Activated T-helper 2 cell treated with anti-CD3 and anti-CD28 coated beads, Interferon-gamma antibody, Interleukin-2, Interleukin-4, amounts not matched to agents 10 μg/mL and 5 μg/mL and 100 μg/mL, durations not matched to agents 14 hours and 24 hours and 36 hours (primary cell): ENCODE measurements at places on chromosomes 7 and 10. TPM values are rescaled to one million over a fixed set of nuclear protein-coding genes. Genes with fewer than 3 reads are reported as not detected.

- no peak for DNase-seq
- H3K27me3 ChIP-seq: no peaks in the 10 kb centered on the region
- no peak overlapping the region for H3K27ac ChIP-seq
- H3K4me3 ChIP-seq: no peak overlapping the region
- H3K4me1 ChIP-seq: no peaks in the 10 kb centered on the region
Observed at GRCh38 chr10:64277536-64277935, 756.3 kb downstream of the REEP3 start.

DNA sequence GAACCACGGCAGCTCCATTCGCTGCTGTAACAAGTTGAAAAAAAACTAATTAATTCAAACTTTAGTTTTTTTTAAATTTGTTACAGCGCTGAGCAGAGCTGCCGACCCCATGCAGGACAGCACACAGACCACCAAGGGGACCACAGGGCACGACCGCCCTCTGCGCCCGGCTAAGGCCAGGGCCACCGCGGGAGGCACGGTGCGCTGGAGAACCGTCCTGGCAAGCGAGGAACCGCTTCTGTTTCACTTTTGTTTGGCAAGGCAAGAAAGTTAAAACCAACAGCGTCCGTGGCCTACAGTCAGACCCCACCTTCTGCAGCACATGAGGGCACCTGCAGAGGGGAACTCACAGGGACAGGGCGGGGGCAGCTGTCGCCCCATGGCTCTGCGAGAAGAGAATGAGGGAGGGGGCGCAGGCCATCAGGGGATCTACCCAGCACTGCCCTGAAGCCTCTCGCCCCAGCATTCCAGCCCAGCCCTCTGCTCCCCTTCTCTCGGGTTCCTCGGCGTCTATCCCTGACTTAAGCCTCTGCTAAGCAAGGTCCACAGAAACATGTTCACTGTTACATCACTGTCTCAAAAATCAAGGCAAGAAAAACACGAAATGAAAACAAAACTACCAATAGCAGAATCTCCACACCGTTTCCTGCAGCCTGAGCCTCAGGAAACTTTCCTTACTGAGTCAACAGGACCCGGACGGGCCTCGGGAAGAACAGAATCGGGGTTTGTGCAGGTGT is 204.4 kb downstream of the DIP2C start:
- H3K27ac ChIP-seq: peak overlapping the region; percentile 84
- peak overlapping the region; percentile 82 for H3K4me3 ChIP-seq
- no peaks in the 10 kb centered on the region for H3K27me3 ChIP-seq
- peak; percentile 17 for DNase-seq

- H3K27me3 ChIP-seq: no peaks in the 10 kb centered on the region
- no peak overlapping the region for H3K4me3 ChIP-seq
- DNase-seq: no peak
- H3K36me3 ChIP-seq: peaks cover 9% of the 10 kb centered on the region
- H3K4me1 ChIP-seq: no peaks in the 10 kb centered on the region
Observed at GRCh38 chr7:66474441-66474840, 154.2 kb upstream of the KCTD7 start.

- H3K4me1 ChIP-seq: no peaks in the 10 kb centered on the region
- H3K27me3 ChIP-seq: no peaks in the 10 kb centered on the region
- no peak overlapping the region for H3K4me3 ChIP-seq
- no peak for DNase-seq
Observed at GRCh38 chr7:103967401-103967800, 22.1 kb downstream of the RELN start.

DNA sequence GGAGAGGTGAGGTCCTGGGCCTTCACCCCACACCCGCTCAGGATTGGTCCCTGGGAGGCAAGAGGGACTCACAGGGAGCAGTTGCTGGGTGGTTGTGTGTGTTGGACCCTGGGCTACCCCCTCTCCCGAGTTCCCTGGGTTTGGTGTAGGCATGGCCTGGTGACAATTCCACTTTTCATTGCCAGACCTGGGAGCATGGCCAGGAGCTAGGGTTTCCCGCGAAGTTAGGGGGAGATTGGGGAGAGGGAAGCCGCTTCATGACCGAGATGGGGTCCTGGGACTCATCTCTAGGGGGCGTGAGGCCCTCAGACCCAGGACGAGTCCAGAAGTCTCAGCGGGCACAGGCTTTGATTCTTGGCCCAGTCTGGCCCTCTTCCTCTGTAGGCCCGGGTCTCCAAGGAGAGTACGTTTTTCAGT is 606 bp downstream of the PALD1 start:
- H3K27me3 ChIP-seq: peaks cover 46% of the 10 kb centered on the region
- no peaks in the 10 kb centered on the region for H3K36me3 ChIP-seq
- H3K4me3 ChIP-seq: peak overlapping the region; percentile 61
- no peak for DNase-seq
- no peak overlapping the region for H3K27ac ChIP-seq
- H3K4me1 ChIP-seq: peaks cover 33% of the 10 kb centered on the region

DNA sequence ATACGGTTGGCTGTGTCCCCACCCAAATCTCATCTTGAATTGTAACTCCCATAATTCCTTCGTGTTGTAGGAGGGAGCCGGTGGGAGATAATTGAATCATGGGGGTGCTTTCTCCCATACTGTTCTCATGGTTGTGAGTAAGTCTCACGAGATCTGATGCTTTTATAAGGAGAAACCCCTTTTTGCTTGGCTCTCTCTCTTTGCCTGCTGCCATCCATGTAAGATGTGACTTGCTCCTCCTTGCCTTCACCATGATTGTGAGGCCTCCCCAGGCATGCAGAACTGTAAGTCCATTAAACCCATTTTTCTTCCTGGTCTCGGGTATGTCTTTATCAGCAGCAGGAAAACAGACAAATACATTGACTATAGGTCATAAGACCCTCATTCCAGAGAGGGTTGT is 15.9 kb upstream of the ST8SIA6 start:
- H3K4me1 ChIP-seq: peaks cover 5% of the 10 kb centered on the region
- H3K36me3 ChIP-seq: no peaks in the 10 kb centered on the region
- peaks cover 27% of the 10 kb centered on the region for H3K27me3 ChIP-seq
- no peak overlapping the region for H3K4me3 ChIP-seq

DNA sequence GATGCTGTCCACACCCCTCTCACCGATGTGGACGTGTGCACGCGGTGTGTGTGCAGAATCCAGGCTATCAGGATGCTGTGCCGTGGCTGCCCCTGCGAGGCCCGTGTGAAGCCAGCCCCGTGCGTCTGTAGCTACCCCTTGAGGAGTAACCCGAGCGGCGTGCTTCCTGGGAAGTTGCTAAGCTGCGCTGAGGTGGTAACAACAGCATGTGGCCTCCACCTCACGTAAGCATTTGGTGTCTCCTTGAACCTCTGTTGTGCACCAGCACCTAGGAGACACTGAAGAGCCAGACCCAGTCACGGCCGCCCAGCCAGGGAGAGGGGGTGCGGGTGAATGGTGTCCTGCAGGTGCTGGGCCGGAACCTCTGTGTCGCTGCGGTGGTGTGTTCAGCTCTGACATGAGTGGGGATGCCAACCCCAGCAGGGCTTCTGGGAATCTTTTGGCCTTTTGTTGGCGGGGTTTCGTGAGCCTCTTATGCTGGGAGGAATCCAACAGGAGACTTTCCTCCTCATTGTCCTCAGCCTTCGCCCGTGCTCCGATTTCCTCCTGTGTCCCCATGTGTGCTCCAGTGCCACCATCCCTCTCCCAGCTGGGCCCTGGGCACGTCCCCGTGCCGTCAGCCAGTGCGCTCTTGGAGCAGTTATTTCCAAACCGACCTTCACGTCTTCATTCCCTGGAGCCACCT is 60.4 kb downstream of the DNAJB6 start:
- no peaks in the 10 kb centered on the region for H3K27me3 ChIP-seq
- H3K4me3 ChIP-seq: no peak overlapping the region
- H3K27ac ChIP-seq: no peak overlapping the region
- no peak for DNase-seq

DNA sequence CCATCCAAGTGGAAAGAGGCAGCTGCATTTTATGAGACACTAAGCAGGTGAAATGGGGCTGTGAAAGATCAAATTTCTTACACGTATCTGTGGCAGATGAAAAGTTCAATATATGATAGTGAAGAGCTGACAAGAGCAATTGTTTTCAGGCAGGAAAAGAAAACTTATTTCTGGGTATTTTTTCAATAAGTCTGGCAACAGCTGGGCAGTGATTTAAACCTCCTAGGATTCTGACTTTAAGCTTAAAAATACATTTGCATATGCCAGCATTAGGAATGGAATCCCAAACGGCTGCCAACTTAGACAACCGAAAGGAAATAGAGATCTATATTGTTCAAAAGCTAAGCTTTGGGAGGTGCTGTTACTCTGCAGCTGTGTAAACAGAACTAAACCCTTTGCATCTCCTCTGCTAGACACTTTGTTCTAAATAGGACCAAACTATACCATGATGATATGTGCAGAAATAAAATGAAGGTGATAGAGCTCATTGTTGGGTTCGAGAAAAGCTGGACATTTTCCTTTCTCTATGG is 26.1 kb downstream of the DYNC1I1 start:
- no peaks in the 10 kb centered on the region for H3K27me3 ChIP-seq
- DNase-seq: no peak
- H3K27ac ChIP-seq: no peak overlapping the region
- H3K4me1 ChIP-seq: no peaks in the 10 kb centered on the region
- H3K4me3 ChIP-seq: no peak overlapping the region
- H3K36me3 ChIP-seq: no peaks in the 10 kb centered on the region

DNA sequence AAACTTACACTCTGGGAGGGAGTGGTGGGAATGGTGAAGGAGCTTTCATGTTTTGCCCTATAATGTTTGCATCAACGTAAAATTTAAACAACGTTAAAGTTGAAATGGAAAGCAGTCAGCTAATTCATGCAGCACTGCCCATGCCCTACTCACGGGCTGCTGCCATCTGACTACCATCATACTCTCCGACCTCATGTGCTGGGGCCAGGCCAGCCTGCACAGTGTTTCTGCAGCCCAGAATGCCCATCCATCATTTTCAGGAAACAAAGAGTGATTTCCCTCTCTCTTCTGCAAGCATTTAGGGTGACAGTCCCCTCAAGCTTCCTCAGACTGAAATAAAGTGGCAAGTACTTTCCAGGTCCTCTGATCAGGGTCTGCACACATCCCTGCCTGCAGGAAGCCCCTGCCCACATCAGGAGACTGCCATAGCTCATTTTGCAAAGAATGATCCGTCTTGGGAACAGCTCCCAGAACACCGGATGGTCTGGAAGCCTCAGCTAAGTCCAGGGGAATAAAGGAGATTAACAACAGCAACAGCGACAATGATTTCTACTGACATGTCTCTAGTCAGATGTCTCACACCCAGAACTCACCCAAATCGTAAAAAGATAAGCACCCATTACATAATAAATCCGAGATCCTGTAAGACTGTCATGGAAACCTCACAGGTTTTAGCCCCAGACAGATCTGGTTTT is 40.3 kb downstream of the ARHGAP22 start:
- no peaks in the 10 kb centered on the region for H3K4me1 ChIP-seq
- DNase-seq: no peak
- peaks cover 8% of the 10 kb centered on the region for H3K27me3 ChIP-seq
- no peak overlapping the region for H3K27ac ChIP-seq
- H3K36me3 ChIP-seq: no peaks in the 10 kb centered on the region

DNA sequence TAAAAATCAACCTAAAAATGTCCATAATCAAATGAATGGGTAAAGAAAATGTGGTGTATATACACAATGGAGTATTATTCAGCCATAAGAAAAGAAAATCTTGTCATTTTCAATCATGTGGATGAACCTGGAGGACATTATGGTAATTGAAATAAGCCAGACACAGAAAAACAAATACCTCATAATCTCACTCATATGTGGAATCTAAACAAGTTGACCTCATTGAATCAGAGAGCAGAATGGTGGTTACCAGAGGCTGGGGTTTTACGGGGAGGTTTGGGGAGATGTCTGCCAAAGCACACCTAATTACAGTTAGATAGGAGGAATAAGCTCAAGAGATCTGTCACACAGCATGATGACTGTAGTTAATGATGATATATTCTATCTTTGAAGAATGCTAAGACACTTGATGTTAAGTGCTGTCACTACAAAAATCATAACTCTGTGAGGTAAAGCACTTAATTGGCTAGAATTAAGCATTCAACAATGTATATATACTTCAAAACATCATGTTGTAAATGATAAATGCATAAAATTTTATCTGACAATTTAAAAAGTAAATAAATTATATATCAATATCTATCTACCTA is 39.1 kb upstream of the TNPO3 start:
- H3K4me3 ChIP-seq: no peak overlapping the region
- no peak overlapping the region for H3K27ac ChIP-seq
- H3K4me1 ChIP-seq: peaks cover 25% of the 10 kb centered on the region
- DNase-seq: no peak
- H3K27me3 ChIP-seq: peaks cover 1% of the 10 kb centered on the region

DNA sequence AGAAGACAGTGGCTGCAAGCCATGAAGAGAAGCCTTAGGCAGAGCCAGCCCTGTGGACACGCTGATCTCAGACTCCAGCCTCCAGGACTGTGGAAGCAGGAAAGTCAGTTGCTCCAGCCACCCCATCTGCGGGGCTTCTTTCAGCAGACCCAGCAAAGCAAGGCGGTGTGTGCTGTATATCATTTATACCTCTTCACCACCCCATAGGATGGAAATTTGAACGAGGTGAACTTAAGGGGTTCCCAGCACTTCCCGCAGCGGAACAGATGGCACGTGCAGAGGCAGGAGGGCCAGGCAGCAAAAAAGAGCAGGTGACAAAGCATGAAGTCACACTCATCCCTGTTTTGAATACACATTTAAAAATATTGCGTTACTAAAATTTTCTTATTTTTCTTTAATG is 159.4 kb downstream of the ADARB2 start:
- H3K4me3 ChIP-seq: no peak overlapping the region
- H3K4me1 ChIP-seq: no peaks in the 10 kb centered on the region
- DNase-seq: no peak
- H3K36me3 ChIP-seq: no peaks in the 10 kb centered on the region
- H3K27ac ChIP-seq: no peak overlapping the region

- H3K4me1 ChIP-seq: peaks cover 7% of the 10 kb centered on the region
- peaks cover 2% of the 10 kb centered on the region for H3K27me3 ChIP-seq
- no peak overlapping the region for H3K4me3 ChIP-seq
- peaks cover 30% of the 10 kb centered on the region for H3K36me3 ChIP-seq
- no peak overlapping the region for H3K27ac ChIP-seq
Observed at GRCh38 chr10:84156768-84157167, 16.8 kb upstream of the GPR15LG start.

DNA sequence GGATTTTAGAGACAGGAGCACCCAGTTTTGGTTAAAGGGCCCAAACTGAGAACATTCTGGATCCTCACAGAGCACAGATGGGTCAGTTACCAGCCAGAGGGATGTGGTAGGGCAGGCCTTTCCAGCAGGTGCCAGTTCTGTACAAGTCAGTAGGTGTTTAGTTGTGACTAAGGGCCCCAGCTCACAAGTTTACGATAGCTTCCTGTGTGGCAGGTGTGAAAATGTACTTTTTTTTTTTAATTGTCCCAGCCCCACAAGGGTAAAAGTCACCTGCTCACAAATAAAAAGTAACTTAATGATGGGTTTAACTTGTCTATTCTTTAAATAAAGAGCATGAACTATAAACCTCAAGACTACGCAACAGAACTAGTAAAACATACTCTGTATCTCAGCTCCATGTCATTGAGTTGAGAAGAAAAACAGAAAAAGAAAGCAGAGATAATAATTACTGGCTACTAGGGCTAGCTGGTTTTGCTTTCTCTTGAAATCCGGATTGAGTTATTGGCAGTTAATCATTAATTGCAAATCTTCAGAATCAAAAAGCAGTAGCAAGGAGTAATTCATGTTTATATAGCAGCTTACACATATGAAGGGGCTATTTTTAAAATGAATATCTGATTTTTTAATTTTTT is 15.4 kb downstream of the NFE2L3 start:
- H3K4me1 ChIP-seq: peaks cover 36% of the 10 kb centered on the region
- H3K27ac ChIP-seq: peak overlapping the region; percentile 88
- no peak overlapping the region for H3K4me3 ChIP-seq

Gene RINT1
- 25.7 and 28.7 TPM in 2 replicates for total RNA-seq

Gene TMEM176A
- not detected in 2 replicates for total RNA-seq

Gene HIF1AN
- total RNA-seq: 46.7 and 47.9 TPM in 2 replicates

Gene PDIA4
- 155 and 159 TPM in 2 replicates for total RNA-seq

Gene BTBD16
- not detected in 2 replicates for total RNA-seq

Gene SGCE
- 2.0 and 2.5 TPM in 2 replicates for total RNA-seq

Gene TMEM139
- 0.75 and 1.1 TPM in 2 replicates for total RNA-seq

Gene ACTL6B
- not detected in 2 replicates for total RNA-seq
